Frontal cortex (tissue), 4 donors: ENCODE measurements at places on chromosomes 5 and 9.

DNA sequence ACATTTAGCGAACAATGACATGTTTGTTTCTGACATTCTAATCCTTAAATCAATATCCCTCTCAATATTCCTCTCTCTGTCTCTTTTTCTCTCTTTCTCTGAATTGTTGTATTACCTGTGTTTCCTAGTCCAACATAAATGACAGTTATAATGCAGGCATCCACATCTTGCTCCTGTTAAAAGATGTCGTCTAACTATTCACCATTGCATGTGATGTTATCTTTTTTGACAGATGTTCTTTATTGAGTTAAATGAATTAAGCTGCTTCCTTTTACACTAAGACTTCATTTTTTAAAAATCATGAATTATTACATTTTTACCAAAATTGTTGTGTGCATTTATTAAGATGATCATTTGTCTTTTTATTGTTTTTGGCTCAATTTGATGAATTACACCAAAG, 527.5 kb downstream of the PRR16 start:
- no peak for DNase-seq

DNA sequence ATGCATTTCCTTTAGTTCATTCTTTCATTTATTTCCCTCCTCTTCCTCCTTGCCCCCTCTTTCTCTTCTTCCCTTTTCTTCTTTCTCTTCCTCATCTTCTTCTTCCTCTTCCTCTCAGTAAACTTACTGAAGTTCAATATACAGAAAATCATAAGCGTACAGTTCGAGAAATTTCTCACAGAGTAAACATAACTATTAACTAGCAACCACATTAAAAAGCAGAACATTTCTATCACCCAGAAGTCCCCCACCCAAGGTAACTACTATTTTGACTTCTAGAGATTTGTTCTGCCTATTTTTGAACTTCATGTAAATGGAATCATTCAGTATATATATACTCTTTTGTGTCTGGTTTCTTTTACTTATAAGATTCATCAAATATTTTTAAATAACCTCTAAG, 48.2 kb downstream of the TNFAIP8 start:
- no peak for DNase-seq

DNA sequence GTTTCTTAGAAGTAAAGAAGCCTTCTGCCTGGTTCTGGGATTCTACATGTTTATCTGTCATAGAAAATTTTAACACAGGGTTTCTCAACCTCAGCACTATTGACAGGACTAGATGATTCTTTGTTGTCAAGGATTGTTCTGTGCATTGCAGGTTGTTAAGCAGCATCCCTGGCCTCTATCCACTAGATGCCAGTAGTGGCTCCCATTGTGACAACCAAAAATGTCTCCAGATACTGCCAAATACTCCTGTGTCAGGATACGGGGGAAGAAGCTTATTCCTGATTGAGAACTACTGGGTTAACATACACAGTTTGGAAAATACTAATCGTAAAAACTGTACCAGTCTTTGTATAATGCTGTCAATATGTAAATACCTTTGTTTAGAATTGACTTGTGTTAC, 167.1 kb downstream of the NIPBL start:
- DNase-seq: no peak

DNA sequence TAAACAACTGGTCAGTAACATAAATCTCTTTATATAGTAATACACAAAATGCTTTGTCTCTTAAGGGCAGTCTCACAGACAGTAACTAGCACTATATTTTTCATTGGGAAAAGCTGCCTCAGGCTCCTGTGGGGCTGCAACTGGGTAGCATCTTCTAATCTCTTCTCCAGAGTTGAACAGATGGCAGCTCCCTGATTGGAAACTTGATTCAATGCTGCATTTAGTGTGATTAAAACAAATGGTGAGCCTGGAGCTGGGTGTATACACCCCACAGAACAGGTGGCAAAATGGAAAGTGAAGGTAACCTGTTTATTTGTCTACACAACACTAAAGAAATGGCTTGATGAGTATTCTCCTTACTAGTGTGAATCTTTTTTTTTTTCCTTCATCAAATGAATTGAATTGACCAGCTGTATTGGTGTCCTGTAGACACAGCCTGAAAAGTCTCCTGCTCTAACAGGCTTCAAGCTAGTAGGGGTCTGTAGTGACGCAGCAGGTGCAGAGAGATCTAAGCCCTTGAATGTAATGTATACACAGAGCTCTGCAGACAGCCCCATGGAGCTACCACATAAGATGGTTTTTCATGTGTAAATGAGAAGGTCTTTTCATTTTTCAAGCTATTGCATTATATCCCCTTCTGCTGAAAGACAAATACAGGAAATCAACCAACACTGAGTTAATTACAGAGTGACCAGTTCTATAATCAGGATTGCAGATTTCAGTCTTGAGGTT, 43.3 kb downstream of the IZUMO3 start:
- DNase-seq: no peak

DNA sequence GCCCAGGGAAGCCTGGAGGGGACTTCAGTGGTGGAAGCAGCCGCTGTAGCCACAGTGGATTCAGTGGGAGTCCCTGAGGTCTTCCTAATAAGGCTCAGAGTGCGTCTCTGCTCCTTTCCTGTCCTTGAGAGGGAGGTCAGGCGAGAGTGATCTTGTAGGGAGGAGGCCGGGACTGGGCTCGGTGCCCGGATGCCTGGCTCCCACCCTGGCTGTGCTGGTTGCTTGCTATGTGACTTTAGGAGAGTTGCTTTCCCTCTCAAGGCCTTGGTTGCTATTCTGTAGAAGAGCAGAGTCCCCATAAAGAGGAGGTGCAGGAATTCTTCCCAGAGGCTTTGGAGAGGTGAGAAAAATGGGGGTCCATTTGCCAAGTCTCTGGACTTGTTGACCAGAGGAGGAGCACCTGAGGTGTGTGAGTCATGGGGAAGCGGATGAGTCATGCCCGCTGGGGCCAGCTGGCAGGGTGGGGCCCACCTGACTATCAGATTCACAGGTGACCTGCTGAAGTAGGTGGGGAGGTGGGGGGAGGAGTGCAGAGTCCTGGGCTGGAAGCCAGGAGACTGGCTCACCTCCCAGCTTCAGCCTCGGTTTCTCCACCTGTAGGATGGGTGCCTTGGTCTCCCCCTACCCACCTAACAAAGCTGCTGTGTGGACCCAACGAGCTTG, 13.8 kb downstream of the GSN start:
- no peak for DNase-seq

DNA sequence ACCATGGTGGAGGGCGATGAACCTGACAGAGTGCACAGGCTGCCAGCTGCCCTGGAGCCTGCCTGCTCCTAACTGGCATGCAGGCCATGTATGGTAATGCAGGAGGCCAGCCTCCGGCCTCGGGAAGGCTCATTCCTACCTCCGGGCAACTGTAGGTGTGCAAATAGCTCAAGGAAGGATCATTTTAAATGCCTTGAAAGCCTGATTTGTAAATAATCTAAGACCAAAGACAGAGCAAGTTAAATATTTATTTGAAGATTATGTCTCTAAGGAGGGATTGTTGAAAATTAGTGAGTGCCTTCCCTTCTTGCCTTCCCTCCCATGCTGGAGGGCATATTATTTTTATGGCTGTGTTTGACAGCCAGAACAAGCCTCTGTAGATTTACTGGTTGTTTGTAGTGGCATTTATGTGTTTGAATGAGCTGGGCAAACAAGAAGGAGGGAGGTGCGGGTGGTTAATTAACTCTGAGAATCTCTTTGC, 285.7 kb upstream of the TUT7 start:
- no peak for DNase-seq

DNA sequence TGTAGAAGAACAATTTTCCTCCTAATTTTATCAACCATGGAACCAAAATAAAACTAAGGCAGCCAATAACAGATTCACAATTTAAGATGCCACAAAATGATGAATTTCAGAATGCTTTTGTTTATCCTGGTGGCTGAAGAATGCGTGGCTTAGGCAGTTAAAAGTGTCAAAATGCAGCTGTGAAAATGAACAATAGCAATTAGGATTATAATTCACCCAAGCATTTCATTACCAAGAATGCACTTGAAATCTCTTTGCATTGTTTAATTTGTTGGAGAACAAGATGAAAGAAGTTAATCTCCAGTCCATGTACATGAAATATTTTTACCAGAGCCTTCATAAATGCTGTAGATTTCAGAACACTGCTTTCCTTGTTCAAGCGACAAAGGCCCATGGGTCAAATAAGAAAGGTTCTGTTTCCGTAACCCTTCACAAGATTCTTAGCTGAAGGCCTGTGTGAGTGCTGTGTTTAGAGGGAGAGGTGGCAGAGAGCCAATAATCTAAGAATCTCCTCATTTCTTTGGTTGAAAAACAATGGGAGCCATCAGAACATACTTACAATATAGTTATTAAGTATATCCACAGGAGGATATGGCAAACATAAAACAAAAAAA, 39.3 kb downstream of the CLINT1 start:
- DNase-seq: no peak

- no peak for DNase-seq
Observed at GRCh38 chr5:66001952-66002351, 75.6 kb downstream of the ERBIN start.

DNA sequence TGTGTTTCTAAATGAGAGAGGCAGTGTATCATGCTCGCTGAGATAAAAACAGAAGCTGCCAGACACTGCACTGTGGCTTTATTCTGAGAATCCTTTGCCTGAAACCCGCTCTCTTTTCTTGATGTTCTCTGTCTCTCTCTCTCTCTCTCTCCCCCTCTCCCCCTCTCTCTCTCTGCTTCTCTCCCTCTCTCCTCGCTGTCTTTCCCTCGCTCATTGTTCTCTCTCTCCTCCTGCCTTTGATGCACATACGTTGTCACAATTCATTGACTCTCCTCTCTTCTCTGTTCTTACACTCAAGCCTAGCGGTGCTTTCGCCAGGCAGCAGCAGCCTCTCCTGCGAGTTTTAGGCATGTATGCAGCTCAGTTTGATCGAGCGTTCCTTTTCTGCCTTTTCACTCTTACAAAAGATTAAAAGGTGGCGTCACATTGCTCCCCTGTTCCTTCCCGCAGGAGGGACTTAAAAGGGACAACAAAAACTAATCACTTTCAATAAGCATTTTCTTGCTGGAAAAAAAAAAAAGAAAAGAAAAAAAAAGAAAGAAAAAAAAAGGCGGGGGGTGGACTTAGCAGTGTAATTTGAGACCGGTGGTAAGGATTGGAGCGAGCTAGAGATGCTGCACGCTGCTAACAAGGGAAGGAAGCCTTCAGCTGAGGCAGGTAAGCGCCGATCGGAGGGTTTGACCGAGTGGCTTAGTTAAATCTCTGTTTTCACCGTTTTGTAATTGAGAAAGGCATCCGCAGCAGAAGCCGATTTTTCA, 717.9 kb upstream of the WWC1 start:
- no peak for DNase-seq

- DNase-seq: no peak
Observed at GRCh38 chr5:93307557-93307956, 273.5 kb downstream of the NR2F1-AS1 start.

DNA sequence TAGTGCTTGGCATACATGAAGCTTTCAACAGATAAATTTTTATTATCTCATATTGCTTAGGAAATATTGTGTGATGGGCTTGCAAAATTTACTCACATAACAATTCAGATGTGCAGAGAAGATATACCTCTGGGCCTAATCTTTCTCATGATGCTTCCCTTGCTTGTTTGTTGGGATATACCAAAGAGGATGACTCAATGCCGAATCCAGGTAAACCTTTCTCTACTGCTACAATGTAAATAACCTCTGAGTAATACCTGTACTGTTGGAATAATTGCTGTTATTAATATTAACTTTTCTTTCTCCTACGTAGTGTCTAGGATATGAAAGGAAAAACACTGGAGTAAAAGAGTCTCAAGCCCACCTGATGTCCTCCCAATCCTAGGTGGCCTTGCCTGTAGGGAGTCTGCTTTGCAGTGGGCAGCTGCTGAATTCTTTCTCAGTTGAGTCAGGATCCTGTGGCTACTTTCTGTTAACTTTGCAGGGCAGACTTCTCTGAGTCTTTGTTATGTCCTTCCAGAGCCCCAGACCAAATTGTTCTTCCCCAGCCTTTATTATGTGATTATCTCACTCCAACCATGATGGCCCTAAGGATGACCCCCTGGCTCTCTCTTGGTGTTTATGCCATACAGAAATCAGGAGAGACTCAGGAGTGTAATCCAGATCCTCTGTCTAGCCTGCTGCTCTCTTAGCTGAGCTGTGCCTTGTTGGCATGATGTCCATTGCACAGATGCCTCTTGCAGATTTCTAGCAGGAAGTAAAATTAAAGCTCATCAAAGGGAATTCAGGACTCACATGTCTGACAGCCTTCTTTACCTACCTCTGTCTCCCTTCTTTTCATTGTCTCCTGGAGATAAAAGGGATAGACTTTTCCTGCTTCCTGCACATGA, 208.1 kb downstream of the SNX18 start:
- DNase-seq: no peak

- DNase-seq: no peak
Observed at GRCh38 chr5:78628270-78628992, 20.1 kb downstream of the LHFPL2 start.

GRCh38 chr5:121979691-121980090, 17.9 kb downstream of the SRFBP1 start:
- no peak for DNase-seq

GRCh38 chr5:107467137-107467932, 203.4 kb downstream of the EFNA5 start:
- DNase-seq: no peak

DNA sequence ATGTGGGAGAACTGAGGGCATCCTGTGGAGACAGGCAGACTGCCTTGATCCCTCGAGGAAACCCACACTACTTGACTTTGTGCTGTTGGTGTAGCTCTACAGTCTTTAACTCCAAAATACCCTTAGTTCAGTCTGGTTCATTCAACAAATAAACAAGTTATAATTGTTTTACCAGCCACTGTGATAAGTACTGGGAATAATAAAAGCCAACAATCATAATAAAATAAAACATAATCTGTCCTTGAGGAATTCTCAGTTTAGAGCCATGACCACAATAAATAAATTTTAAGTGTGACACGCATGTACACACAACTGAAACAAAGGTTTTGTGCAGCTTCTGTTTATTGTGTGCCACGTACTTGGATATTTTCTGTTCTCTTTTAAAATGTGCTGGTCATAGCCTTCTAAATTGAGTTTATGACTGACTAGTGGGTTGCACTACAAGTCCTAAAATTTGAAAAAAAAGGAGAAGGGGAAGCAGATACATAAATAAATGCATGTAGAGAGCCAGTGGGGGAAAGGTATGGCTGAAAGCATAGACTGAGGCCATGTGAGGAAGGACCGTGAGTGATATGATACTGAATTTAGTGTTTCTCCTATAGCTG, 6.2 kb upstream of the SCAMP1 start:
- no peak for DNase-seq

- no peak for DNase-seq
Observed at GRCh38 chr5:9468060-9468388, 77.9 kb downstream of the SEMA5A start.

DNA sequence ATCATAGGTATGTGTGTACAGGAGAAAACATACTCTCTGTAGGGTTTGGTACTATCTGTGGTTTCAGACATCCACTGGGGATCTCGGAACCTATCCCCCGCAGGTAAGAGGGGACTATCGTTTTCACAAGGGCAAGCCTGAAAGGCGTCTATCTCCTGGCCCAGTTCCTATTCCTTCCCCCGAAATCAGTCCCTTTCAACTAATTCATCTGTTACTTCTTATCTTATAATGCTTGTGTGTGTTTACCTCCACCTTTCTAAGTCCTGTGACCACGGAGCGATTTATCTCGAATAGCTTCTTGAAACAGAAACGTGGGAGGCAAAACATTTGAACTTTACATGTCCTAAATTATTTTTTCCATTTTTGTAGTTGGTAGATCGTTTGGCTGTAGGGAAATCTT, 11.4 kb downstream of the ABO start:
- DNase-seq: no peak

- DNase-seq: no peak
Observed at GRCh38 chr9:72633966-72634365, 112.6 kb downstream of the TMC1 start.

- peak; percentile 72 for DNase-seq
Observed at GRCh38 chr5:77852514-77853352, 76.6 kb upstream of the TBCA start.

- no peak for DNase-seq
Observed at GRCh38 chr5:116037236-116037822, 5.1 kb downstream of the ARL14EPL start.
